ENCODE measurements at places on chromosomes 11 and 22.

DNA sequence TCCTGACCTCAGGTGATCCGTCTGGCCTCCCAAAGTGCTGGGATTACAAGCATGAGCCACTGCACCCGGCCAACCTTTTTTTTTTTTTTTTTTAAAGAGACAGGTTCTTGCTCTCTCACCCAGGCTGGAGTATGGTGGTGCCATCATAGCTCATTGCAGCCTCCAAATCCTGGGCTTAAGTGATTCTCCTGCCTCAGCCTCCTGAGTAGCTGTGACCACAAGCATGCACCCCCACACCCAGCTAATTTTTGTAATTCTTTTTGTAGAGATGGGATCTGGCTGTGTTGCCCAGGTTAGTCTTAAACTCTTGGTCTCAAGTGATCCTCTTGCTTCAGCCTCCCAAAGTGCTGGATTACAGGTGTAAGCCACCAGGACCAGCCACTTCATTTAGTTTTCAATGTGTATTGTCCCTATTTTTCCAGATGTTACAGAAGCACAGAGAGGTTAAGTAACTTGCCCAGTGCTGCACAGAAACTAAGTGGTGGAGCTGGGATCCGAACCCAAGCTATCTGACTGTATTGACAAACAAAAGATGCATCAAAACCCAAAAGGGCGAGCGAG, 55.6 kb upstream of the GRK3 start:
- DNase-seq = no peak

DNA sequence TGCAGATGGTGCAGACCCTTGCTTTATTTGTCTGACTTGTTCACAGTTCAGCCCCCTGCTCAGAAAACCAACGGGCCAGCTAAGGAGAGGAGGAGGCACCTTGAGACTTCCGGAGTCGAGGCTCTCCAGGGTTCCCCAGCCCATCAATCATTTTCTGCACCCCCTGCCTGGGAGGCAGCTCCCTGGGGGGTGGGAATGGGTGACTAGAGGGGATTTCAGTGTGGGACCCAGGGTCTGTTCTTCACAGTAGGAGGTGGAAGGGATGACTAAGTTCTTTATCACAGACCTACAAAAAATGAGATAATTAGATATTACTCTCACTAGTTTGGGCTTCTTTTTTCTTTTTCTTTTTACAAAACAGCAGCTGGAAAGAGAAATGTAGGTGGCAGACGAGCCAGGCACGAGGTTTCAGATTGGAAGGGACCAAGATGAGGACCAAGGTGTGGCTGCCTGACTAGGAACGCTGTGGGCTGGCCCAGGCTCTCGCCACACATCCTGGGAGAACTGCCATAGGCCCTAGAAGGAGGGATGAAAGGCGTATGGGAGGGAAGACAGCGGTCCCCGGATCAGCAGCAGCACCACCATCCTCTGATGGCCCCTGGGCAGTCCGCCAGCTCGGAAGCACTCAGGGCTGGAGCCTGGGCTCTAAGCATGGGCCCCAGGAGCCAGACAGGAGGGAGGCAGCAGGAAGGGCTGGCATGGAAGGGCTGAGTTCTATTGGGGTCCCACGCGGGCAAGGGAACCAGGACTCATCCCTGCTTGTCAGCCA, 14.2 kb downstream of the TXN2 start:
- no peak for DNase-seq

DNA sequence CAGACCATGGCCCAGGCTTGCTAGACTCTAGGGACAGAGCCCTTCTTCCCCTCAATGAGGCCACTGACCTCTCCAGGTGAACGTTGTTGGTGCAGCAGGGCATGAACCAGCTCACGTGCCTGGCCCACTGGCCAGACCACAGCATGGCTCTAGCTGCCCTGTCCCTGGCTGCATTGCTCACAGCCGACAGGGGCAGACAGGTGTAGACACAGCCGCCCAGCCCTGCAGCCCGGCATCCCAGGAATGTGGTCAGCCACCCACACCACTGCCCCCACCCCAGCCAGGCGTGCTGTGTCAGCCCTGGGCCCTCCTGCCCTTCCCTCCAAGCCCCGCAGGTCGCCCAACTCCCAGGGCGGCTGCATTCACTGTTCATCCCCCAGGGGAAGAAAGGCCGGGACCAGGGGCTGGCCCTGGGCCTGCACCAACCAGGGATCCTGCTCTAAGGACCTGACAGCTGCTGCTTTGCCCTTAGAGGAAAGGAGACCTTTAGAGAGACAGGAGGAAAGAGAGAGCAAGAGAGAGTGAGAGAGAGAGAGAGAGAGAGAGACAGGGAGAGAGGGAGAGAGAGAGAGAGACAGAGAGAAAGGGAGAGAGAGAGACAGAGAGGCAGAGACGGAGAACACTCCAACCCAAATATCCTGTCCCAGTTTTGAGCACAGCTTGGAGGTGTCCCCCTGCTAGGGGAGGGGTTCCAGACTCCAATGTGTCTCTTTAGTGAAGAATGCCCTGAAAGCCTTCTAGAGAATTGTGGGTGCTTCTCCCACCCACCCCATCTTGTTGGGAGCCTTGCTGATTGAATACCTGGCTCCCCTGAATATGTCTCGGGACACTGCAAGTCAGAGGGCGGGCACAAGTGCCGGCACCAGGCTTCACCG, 44.2 kb upstream of the LINC01488 start:
- no peak for DNase-seq

GRCh38 chr11:106421676-106422292, 344.3 kb downstream of the AASDHPPT start:
- no peak for DNase-seq

DNA sequence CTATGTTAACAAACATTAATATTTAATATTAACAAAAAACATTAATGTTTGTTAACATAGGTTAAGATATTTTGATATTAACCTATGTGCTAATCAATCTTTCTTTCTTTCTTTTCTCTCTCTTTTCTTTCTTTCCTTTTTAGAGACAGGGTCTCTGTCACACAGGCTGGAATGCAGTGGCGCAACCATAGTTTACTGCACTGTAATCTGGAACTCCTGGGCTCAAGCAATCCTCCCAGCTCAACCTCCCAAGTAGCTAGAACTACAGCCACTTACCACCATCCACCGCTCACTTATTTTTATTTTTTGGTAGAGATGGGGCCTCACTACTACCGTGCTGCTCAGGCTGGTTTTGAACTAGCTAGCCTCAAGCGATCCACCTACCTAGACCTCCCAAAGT, 13.2 kb downstream of the SIK3 start:
- no peak for DNase-seq

DNA sequence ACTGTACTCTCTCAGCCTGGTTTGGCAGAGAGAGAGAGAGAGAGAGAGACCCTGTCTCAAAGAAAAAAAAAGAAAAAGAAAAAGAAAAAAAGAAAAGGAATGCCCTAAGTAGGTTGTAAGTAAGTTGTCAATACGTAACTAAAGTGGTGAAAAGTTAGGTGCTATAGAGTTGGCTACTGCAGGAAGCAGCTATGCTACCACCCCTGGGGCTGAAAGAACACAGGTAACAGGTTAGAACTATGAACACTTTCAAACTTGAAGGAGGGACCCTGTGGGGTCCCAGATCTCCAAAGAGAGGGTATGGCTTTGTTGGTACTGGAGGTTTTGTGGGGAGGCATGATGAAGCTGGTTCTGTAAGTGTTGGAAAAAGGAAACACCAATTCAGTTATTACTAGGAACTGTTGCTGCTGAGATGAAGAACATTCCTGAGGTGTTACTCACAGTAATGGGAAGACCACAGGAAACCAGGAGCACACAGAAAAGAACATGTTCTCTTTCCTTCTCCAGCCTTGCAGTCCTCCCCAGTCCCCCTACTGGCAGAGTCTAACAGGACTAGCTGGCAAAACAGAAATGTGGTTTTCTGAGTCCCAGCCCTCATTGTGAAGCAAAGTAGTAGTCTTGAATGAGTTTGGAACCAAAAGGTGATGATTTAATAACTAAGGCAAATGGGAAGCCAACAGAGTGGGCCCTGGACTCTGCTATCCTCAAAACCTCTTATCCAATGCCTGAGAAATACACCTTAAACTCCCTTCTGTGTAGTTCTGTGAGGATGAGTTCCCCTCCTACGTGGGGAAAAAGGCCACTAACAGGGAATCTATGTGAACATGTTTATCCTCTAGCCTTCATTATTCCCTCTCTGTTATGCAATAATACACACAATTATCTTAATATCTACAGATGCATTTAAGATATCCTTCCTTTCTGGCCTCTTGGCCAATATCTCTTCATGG, 427.0 kb upstream of the DDI1 start:
- DNase-seq = no peak

GRCh38 chr11:108647701-108648527, 17.0 kb upstream of the DDX10 start:
- peak; percentile 27 for DNase-seq

DNA sequence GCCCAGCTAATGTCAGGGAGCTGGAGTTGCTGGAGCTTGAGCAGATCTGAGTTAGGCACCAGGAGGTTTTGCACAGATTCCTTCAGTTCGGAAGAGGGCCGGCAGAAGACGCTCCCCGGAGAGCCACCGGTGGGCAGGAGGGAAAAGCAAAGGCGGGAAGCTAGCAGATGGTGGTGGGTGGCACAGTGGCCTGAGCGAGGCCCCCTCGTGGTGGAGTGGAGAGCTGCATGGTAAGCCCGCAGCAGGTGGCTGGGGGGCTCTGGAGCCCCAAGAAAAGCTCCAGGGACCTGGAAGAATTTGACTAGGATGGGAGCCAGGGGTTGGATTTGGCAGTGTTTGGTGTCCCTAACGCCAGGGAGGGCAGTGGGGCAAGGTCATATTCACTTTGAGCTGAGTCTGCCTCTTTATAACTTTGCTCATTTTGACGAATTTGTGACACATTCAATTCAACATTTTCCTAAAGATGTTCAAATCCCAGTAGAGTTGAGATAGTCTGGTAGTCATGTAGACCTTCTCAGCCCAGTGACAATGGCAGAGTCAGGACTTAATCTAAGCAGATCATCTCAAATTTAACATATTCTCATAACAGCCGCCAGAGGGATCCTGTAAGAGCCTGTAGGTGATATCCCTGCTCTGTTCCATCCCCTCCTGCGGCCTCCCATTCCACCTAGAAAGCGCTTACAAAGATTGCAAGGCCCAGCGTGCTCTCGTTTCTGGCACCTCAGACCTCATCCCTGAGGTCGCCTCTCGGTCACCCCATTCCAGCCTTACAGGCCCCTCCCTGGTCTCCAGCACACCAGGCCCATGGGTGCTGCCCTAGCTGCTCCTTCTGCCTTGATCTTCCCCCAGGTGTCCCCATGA, 57.9 kb downstream of the TRIM29 start:
- peak; percentile 1 for DNase-seq

GRCh38 chr11:62445314-62445740, 26.5 kb downstream of the SCGB1A1 start:
- DNase-seq = no peak

GRCh38 chr22:32202539-32203180, 2.2 kb downstream of the RFPL2 start:
- DNase-seq = no peak

- no peak for DNase-seq
Observed at GRCh38 chr11:73399636-73400035, 23.4 kb downstream of the RELT start.

DNA sequence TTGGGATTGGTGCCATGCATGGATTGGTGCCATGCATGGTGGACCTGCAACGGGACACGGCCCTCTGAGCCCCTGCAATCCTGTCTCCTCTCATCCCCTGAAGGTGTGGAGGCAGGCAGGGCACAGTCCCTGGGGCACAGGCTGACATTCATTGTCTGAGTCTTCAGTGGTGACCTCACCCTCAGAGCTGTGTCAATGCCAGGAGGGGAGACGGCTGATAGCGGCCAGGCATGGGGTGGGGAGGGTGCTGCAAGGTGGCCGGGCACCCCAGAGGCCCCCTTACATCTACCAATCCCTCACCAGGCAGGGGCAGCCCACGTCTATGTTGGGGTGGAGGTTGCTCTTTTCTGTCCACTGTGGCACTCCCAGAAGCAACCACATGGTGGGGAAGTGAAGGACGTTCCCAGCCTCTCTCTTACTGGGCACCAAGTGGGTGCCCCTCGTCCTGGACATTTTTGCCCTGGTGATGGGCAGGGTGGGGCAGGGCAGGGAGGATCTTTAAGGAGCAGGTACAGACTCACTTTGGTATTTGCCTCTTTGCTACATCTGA, 47.6 kb downstream of the NECTIN1 start:
- no peak for DNase-seq

- no peak for DNase-seq
Observed at GRCh38 chr22:46452195-46453005, 85.0 kb downstream of the CELSR1 start.

GRCh38 chr22:45880716-45881523, 96.0 kb downstream of the WNT7B start:
- no peak for DNase-seq

Measured in stimulated activated CD8-positive, alpha-beta memory T cell treated with anti-CD3 and anti-CD28 coated beads, Interleukin-15, amount 100 ng/mL, for 48 hours (primary cell).